ACHN (cell line): ENCODE measurements at places on chromosomes 5 and 9.

GRCh38 chr9:89178830-89179539 is 367 bp upstream of the SHC3 start:
- DNase-seq, result no peak

GRCh38 chr9:6692433-6692832 is 46.9 kb upstream of the GLDC start:
- no peak for DNase-seq

GRCh38 chr5:55711507-55712022 is 559 bp downstream of the SLC38A9 start:
- DNase-seq, result no peak

DNA sequence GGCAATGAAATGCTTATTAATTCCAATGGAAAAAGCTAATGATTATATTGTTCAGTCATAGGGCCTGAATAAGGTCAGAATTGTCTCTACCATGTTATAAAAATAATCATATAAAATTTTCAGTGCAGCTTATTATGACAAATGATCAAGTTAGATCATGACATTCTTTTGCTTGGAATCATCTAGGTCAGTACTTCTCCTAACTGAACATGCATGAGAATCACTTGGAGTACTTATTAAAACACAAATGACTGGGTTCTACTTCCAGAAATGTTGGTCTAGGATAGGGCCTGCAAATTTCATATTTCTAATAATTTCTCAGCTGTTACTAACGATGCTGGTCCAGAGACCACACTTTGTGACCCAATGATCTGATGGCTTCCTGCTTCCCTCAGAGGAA is 806.0 kb upstream of the ZNF608 start:
- DNase-seq, result no peak

GRCh38 chr5:179913461-179913860 is 5.8 kb upstream of the TBC1D9B start:
- no peak for DNase-seq

- DNase-seq, result no peak
Observed at GRCh38 chr9:8431505-8431904, 631.9 kb upstream of the DMAC1 start.

DNA sequence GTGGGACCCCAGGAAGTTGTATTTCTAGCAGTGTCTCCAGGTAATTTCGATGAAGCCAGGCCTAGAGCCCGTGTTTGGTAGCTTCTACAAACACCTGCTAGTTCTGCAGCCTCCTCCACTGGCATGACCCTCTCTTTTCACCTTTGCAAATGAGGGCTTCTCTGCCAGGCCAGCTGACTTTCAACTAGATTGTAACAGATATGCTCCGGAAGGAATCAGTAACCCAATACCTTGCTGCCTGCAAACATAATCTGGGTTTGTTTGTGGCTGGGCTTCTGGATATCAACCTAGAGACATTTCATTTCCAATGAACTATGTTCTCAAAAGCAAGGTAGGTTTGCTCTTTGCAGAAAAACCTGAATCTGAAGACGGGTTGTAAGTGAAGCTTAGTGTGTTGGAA is 354.8 kb downstream of the DMRT2 start:
- DNase-seq, result no peak

DNA sequence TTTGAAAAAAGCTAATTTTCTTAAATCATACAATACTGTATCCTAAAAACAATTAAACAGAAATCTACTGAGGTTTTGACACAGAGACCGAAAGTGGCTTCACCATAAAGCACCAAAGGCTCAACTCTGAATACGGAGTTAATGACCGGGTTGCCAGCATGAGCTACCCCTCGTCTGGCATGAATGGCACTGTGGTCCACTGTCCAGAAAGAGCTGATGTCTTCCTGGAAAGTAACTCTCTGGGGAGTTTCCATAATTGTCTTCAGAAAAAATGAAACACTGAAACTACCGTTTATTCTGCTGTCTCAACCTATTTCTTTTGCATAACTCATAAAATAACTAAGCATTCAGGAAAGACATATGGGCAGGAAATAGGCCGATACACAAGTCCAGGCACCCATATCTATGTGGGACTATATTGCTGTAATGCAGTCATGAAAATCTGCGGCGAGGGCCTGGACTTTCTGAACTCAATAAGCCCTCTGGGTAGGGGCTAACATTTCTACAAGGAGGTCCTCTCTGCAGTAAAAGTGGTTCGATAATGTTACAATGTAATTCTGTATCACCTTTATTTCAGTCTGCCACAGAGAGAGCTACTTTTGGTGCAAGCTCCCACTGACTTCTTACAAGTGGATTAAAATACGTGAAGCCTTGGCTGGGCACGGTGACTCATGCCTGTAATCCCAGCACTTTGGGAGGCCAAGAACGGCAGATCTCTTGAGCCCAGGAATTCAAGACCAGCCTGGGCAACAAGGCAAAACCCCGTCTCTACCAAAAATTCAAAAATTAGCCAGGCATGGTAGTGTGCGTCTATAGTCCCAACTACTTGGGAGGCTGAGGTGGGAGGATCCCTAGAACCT is 52.4 kb downstream of the ANKH start:
- no peak for DNase-seq

GRCh38 chr5:99033014-99033900 is 104.5 kb upstream of the CHD1 start:
- peak; percentile 27 for DNase-seq

GRCh38 chr9:17519761-17520160 is 59.1 kb upstream of the SH3GL2 start:
- DNase-seq, result no peak

DNA sequence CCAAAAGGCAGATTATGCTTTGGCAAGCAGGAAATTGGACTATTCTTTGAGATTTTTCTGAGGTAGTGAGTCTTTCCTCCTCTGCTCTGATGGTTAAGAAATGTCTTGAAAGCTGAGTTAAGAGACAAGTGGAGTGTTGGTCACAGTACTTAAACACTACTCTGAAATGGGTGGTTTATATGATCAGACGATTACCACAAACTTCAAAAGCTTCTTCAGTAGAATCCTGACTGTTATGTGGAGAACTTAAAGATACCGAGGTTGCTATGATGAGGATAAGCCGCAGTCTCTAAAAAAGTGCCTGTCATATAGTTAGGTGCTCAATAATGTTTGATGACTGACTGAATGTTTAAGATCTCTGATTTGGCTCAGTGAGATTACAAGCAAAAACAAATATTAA is 24.3 kb downstream of the GCNT4 start:
- DNase-seq, result no peak

DNA sequence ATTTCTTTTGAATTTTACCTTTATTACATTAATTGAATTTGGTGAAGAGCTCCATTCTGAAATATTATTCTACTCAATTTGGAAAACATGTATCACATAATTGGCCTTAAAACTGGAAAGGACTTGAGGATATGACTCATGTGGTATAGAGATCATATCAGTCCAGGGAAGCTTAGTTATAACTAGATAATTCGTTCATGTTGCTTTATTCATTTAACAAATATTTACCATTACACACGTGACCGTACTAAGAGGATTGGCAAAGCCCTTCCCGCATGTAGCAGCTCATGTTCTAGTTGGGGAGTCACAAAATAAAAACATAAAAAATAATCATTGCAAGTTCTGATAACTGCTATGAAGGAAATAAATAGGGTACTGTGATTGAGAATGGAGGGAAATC is 1816.5 kb downstream of the MAT2B start:
- no peak for DNase-seq

GRCh38 chr9:125262294-125262991 is 817 bp downstream of the GAPVD1 start:
- DNase-seq, result peak; percentile 14

GRCh38 chr9:133955821-133956411 is 36.2 kb downstream of the VAV2 start:
- DNase-seq, result no peak

DNA sequence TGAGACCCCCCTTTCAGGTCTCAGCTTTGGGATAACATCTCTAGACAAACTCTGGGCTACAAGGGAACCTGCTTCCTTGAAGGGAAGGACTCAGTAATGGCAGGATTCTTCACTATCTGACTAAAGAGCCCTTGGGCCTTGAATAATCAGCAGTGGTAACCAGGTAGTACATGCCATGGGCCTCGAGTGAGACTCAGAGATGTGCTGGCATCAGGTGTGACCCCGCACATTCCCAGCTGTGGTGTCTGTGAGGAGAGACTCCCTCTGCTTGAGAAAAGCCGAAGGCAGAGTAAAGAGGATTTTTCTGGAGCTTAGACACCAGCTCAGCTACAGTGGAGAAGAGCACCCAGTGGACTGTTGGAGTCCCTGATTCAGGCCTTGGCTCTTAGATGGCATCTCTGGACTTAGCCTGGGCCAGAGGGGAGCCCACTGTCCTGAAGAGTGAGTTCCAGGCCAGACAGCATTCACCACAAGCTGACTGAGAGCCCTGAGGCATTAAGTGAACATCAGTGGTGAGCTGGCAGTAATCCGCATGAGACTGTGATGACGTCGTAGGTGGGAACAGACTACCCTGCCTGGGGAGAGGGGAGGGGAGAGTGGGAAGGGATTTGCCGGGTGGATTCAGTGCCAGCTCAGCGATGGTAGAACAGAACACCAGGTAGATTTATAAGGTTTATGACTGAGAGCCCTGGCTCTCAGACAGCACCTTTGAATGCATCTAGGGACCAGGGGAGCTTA is 5.3 kb upstream of the ZNF782 start:
- DNase-seq, result no peak

GRCh38 chr9:134348404-134349155 is 22.3 kb downstream of the RXRA start:
- no peak for DNase-seq

DNA sequence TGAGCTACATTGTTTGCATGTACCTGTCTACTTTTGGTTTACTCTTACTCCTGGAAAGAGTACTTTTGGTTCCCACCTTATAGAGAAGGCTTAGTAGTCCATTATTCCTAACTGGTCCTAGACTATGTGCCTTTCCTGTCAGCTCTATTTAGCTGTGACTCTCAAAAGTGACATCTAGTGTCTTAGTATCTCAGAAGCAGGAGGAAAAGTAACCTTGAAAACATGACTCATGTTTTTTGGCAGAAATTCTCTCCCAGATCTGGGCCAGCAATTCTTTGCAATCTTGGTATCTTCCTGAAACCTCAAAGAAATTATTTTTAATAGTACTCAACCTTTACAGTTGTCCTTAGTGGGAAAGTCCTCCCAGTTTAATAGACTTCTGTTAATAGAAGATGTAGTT is 691.7 kb upstream of the SEMA6A start:
- DNase-seq, result no peak

DNA sequence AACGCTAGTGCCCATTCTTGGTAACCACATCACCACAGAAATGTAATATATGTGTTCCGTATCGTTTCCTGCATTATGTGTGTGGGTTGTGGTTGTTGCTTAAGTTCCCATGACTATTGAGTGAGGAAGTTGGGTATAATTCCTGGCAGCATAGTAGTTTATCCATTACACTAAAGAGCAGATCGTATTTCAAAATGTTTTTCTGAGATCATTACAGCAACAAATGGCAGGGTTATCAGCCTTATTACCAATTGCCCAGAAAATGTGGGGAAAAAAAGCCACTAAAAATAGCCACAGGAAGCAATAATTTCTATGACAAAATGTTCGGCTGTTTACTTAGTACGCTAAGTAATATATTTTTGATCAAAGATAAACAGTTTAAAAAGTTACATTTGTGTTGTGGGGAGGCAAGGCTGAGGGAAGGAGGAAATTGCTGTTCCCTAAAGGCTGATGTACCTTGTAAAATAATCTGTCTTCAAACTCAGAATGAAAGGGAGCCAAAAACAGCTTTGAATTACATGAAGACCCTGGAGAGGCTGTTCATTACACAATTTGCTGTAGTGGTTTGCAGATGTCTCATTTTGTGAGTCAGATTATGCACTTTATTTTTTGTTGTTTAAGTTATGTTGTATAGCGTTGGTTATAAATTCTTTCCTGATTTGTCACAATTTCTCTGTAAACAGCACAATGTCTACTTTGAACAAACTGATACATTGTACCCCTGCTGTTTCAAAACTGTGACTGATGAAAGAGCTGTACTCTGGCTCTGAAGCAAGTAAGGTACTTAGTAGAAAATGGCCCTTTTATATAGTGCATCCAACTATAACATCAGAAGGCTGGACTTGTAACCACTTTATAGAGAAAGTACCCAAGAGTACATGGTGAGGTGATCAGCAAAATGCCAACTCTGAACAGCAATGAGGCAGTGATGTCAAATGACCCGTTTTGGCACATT is 1028.5 kb downstream of the NR2F1-AS1 start:
- no peak for DNase-seq

DNA sequence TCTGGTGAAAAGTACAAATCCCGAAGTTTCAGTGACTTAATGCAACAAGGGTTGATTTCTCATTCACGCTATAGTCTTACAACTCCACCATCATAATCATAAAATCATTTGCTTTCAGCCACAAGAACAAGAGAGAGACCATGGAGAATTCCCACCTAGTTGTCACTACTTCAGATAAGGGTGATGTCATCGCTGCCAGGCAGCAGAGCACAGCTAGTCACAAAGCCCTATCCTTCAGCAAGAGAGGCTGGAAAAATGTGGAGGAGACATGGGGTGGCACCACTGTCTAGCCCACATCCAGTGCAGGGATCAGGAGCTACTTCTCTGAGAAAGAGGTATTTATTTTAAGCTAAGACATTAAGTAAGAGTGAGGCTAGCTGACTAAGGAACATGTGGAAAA is 356.1 kb downstream of the YTHDC2 start:
- no peak for DNase-seq

DNA sequence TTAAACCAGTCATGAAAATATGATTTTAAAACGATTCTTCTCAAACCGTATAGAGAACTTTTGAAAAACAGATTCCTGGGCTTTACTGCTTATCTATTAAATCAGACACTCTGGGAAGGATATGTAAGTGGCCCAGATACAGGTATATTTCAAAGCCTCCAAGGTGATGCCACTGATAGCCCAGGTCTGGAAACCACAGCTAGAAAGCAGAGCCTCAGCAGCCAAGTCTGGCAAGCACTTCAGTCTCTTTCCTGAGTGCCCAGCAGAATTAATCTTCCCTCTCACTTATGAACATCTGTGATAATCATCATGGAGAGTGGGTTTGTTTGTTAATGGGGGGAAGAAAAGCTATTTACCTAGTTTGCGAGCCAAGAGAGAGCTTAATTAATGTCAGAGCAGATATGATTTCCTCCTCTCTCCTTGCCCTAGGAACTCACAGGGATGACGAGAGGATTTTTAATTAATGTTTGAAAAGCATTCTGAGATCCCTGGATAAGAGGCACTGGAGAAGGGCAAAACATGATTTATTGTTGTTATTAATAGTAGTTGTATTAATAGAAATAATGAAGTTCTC is 368.4 kb downstream of the TLE1 start:
- no peak for DNase-seq

DNA sequence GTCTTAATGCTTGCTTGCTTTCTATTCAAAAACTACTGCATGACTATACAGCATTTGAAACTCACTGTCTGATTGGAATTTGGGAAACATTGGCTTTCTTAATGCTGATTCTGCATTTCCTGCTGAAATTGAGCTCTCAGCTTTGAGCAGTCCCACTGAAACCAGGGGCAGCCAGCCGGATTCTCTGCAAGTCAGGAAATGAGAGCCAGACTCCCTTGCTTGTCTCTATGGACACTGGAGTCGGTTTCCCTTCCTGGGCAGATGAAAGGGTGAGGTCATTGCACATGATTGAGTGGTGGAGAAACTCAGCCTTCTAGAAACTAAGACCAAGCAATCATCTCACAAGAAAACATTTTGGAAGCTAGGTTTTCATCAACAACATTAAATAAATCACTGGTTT is 119.7 kb upstream of the SPATA31C2 start:
- DNase-seq, result peak; percentile 19

- DNase-seq, result peak; percentile 55
Observed at GRCh38 chr5:32044939-32045338, 129.2 kb downstream of the GOLPH3 start.
